ENCODE measurements at places on chromosomes 2 and 18. TPM values are rescaled to one million over a fixed set of nuclear protein-coding genes. Genes with fewer than 3 reads are reported as not detected.

REG3A gene
- not detected for polyA plus RNA-seq

GKN1 gene
- not detected for polyA plus RNA-seq

AQP12A gene
- not detected for polyA plus RNA-seq

FSHR gene
- polyA plus RNA-seq, result not detected

ALLC gene
- polyA plus RNA-seq, result not detected

OTOS gene
- not detected for polyA plus RNA-seq

ARHGAP15 gene
- 253 TPM for polyA plus RNA-seq

ALPG gene
- polyA plus RNA-seq, result not detected

SP5 gene
- not detected for polyA plus RNA-seq

ZNF236 gene
- 8.4 TPM for polyA plus RNA-seq

REG1B gene
- not detected for polyA plus RNA-seq

CDH20 gene
- not detected for polyA plus RNA-seq

KCNG2 gene
- not detected for polyA plus RNA-seq

SLC23A3 gene
- polyA plus RNA-seq, result not detected

GAREM1 gene
- polyA plus RNA-seq, result 2.3 TPM

LRRC30 gene
- not detected for polyA plus RNA-seq

CCDC85A gene
- not detected for polyA plus RNA-seq

CDH2 gene
- polyA plus RNA-seq, result not detected

B4GALT6 gene
- polyA plus RNA-seq, result not detected

ZNF892 gene
- 0.88 TPM for polyA plus RNA-seq

DSG1 gene
- not detected for polyA plus RNA-seq

TMEM198 gene
- polyA plus RNA-seq, result 0.21 TPM

SF3B1 gene
- polyA plus RNA-seq, result 120 TPM

DSG3 gene
- not detected for polyA plus RNA-seq

GEN1 gene
- polyA plus RNA-seq, result 0.80 TPM

SLC35G4 gene
- not detected for polyA plus RNA-seq

MFSD2B gene
- not detected for polyA plus RNA-seq

FBLN7 gene
- polyA plus RNA-seq, result 1.8 TPM

DSC3 gene
- not detected for polyA plus RNA-seq

INHBB gene
- polyA plus RNA-seq, result not detected

TRIM43 gene
- not detected for polyA plus RNA-seq

SALL3 gene
- not detected for polyA plus RNA-seq

SP100 gene
- 91.1 TPM for polyA plus RNA-seq

AOX1 gene
- polyA plus RNA-seq, result not detected

LOXHD1 gene
- polyA plus RNA-seq, result not detected
